ENCODE measurements at places on chromosomes 12 and 14.

GRCh38 chr12:107903341-107904061 is 129.0 kb downstream of the ASCL4 start:
- DNase-seq: no peak

DNA sequence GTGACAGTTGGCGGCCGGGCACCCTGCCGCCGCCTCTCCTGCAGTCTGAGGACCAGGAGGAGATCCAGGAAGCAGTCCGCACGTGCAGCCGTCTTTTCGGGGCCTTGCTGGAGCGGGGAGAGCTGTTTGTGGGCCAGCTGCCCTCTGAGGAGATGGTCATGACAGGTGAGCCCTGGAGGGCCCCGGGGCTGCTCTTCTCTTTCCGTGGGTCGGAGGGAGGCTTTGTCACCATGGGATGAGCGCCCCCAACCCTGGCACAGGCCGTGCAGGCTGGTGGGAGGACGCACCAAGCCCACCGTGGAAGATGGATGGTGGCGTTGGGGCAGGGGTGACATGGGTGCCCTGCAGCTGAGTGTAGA is 532 bp downstream of the NOC4L start:
- peak; percentile 36 for DNase-seq

- DNase-seq: no peak
These were observed 30.7 kb downstream of the P2RX4 start for GRCh38 chr12:121240484-121241101.

- DNase-seq: no peak
These were observed 12.5 kb downstream of the HNRNPC start for GRCh38 chr14:21256539-21257393.

- DNase-seq: no peak
These were observed 33.5 kb downstream of the MAP1LC3B2 start for GRCh38 chr12:116592731-116593130.

DNA sequence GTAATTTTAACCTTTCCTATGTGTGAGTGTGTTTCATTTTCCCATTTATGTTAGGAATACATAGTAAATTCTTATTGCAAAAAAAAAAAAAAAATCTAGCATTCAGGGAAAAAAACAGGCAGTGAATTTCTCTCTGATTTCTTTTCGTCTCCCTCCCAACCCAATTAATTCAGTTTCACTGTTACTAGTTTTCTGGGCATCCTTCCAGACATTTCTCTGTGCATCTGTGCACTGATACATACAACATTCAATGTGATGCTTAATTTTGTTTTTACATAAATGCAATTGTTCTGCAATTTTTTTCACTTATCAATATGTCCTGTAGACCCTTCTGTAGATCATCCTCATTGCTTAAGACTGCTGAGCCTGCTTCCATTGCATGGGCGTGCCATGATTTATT is 694.3 kb upstream of the TBX3 start:
- DNase-seq: no peak

DNA sequence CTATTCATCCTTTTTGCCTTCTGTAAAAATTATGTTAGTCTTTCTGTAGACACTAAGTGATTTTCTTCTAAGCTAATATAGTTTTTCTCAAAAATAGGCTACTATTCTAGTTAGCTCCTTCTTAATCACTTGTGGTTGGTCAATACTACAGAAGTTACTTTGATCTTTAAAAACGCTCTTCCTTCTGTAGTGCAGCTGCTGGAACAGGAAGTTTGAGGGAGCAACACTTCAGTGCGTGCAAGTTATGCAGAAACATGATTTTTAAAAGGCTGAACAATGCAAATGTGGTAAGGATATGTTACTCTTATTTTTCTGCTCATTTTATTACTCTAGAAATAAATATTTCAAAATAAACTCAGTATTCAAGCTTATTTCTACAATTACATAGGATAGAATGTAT is 11.1 kb upstream of the RERGL start:
- no peak for DNase-seq

- peak; percentile 56 for DNase-seq
These were observed at the start of gene INHBE for GRCh38 chr12:57454566-57455373. TSS of gene INHBE (plus strand) at chr12:57455307. CDS start at chr12:57455537, 230 bp downstream.

DNA sequence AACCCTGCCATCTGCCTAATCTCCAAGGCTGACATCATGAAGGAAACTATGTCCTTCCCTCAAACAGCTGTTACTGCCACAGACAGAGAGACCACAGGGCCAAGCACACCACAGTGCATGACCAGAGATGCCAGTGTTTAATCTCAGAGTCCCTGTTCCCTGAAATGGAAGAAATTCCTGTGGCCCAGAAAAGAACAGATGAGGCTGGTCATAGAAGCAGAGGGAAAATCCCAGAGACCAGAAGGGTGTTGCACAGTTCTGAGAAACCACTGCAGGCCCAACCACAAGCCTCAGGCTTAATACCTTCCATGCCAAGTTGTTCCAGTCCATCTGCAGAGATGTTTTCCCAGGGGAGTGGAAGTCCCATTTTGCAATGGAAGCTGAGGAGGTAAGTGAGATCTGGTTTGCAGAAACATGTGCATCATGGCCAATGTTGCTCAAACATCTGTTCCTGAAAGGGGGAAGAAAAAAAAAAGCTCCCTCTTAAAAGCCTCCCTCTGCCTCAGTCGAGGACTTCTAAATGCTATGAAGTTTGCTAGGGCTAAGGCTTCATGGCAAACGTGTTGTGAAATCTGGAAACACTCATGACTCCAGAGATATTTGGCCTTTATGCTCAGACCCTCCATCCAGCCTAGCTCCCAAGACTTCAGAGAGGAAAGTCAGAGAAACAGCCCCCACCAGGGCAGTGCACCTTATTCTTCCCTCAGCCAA is 98.6 kb downstream of the SCARB1 start:
- no peak for DNase-seq

GRCh38 chr14:44165286-44165685 is 341.8 kb downstream of the FSCB start:
- no peak for DNase-seq

DNA sequence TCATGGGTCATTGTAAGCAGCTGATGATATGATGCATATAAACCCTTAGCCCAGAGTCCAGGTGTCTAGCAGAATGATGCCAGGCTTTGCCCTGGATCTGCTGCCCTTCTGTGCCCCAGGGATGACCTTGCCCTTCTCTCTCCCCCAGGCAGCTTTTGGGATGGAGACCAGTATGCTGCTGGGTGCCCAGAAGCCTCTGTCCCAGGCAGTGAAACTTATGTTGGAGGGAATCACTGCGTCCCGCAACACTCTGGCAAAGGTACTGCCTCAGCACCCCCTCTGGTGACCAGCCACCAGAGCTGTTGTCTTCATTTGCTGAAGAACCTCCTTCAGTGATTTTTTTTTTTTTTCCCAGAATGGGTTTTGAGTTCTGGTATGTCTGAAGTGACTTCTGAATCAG is 23.3 kb downstream of the CYP46A1 start:
- no peak for DNase-seq

- DNase-seq: peak; percentile 78
These were observed 4.9 kb downstream of the ZBTB39 start for GRCh38 chr12:57001448-57001906.

GRCh38 chr14:88352698-88353097 is 29.6 kb upstream of the KCNK10 start:
- DNase-seq: no peak

GRCh38 chr14:24699052-24699451 is 65.1 kb upstream of the GZMB start:
- DNase-seq: no peak

GRCh38 chr14:52189325-52189724 is 78.2 kb upstream of the PTGDR start:
- peak; percentile 4 for DNase-seq

- DNase-seq: no peak
These were observed 7.2 kb downstream of the SPATA7 start for GRCh38 chr14:88392609-88393008.

GRCh38 chr12:47014474-47014873 is 64.9 kb upstream of the PCED1B start:
- peak; percentile 93 for DNase-seq

DNA sequence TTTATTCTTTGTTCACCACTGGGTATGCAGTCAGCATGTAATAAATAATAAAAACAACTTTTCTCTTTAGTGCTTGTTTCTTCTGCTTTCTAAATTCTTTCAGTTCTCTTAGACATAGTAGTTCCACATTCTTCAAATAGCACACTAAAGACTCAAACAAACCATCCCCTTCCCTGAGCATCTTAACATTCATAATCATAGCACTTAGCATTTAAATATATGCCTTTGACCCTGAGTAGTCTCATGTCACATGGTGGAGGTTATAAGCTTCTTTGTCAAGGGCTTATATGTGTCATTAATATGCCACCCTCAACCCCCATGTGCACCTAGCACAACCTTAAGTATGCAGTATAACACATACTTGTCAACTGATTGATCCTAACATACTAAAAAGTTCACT is 212.7 kb downstream of the PHLDA1 start:
- peak; percentile 26 for DNase-seq

DNA sequence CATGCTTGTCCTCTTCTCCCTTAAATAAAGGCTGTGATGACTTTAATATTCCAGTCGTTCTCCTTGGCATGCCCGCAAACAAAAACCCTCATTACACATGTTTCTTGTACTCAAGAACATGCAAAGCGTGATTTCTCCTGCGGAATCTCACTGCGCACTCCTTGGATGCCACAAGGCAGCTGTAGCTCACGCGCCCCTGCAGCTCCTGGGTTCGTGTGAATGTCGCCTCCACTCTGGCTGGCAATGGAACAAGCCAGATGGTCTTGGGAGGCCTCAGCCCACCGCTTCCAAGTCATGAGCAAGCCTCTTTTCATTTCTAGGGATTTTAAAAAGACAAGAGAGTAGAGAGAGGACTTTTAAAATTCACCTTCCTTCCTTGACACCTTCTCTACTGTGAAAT is 403.8 kb downstream of the PCNX1 start:
- DNase-seq: no peak

- DNase-seq: no peak
These were observed 4.9 kb upstream of the KLHL33 start for GRCh38 chr14:20440882-20441281.

GRCh38 chr12:26062566-26062965 is 62.3 kb downstream of the BHLHE41 start:
- peak; percentile 78 for DNase-seq

GRCh38 chr14:103204852-103205540 is 81.7 kb downstream of the TNFAIP2 start:
- DNase-seq: peak; percentile 24

DNA sequence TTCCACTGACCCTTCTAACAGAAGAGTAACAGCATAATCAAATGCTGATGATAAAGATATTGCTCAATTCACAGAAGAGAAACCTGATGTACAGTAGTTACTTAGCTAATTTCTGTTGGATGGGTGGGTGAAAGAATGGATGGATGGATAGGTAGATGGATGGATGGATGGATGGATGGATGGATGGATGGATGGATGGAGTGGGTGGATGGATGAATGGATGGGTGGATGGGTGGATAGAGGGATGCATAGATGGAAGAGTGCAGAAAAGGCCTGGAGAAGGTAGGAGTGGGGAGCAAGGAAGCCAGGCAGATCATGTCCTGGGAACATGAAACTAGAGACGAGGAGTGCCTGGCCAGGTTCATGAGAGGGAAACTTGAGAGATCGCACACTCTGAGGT is 520.9 kb downstream of the BCL11B start:
- no peak for DNase-seq

DNA sequence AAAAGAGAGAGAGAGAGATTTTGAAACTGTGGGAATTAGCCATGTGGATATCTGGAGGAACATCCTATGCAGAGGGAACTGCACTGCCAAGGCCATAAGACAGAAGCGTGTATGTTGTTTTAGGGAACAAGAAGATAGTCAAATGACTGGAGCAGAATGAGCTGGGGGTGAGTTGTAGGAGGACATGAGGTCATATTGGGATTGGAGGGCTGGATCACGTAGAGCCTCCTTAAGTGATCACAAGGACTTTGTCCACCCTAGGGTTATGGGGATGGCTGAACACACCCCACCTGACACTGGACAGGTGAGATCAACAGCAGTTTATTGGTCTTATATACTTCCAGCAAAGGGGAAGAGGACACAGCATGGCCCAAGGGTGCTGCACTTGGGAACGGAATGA is 8.2 kb upstream of the CGRRF1 start:
- DNase-seq: no peak

- DNase-seq: no peak
These were observed 321.4 kb upstream of the SEL1L start for GRCh38 chr14:81855007-81855406.

- peak; percentile 99 for DNase-seq
These were observed 10.6 kb downstream of the PHLDA1 start for GRCh38 chr12:76020731-76021672.

DNA sequence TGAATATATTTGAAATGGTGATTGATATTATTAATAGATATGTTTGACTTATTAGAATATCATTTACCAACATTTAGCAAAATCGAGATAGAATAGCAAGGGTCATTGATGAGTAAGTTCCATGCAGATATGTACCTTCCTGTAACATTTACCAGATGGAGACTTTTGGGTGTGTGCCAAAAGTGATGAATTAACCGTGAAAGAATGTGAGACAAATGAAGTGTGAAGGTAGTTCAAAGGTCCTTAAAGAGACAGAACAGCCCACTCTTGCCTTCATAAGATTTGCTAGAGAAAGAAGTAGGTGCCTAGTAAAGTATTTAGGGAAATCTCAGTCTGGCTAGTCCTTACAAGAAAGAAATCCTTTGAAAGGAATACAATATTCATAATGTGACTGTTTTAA is 45.5 kb downstream of the FGD4 start:
- DNase-seq: peak; percentile 84

DNA sequence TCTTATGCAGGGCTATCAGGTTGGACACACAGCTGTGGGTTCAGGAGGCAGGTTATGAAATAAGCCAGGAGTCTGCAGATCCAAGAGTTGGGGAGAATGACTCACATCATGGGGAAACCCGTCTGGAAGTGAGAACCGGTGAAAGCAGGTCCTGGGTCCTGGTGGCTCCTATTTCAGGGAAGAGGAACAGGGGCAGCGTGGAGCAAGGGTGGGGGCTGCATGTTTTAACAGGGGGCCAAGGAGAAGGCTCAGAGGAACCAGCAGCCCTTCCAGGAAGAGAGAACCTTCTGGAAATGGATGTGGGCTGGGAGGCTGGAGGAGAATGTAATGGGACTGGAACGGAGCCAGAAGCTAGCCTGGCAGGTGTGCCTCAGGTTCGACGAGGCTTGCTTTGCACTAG is 7.8 kb upstream of the KRT74 start:
- peak; percentile 30 for DNase-seq

DNA sequence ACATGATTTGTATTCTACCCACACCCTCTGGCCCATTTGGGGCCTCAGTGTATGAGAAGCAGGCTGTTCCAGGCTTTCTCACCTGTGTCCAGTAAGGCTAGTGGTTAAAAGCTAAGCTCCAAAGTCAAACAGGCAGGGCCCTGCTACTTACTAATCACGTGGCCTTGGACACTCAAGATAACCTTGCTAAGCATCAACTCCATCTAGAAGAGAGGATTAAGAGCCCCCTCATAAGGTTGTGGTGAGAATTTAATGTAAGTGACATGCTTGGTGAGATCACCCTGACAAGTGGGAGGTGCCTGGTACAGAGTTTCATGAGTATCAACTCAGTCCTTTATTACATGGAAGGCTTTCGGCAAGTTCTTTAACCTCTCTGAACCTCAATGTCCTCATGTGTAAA is 17.8 kb downstream of the ACSM4 start:
- no peak for DNase-seq

Measured in ELR (cell line).